ENCODE measurements at places on chromosomes 1 and 21.

GRCh38 chr1:102834688-102835320 is 273.5 kb downstream of the COL11A1 start:
- DNase-seq: no peak

DNA sequence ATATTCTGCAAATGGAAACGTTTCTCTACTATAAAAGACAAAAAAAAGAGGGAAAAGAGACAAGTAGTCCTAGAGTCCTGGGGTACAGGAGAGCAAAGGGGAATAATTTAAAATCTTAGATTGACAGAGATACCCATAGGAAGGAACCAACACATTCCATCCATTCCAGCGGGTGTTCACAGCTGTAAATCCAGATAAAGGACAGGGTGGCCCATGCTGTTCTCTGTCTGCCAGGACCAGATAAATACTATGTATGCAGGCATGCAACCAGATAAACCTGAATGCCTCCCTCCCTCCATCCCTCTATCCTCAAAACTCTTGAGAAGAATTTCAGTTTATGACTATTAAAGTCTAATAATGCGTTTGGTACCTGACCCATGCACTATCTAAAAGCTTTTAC is 131.8 kb downstream of the PTPN14 start:
- DNase-seq: no peak

- DNase-seq: no peak
Measured at GRCh38 chr1:224727351-224728289, 111.5 kb downstream of the CNIH3 start.

DNA sequence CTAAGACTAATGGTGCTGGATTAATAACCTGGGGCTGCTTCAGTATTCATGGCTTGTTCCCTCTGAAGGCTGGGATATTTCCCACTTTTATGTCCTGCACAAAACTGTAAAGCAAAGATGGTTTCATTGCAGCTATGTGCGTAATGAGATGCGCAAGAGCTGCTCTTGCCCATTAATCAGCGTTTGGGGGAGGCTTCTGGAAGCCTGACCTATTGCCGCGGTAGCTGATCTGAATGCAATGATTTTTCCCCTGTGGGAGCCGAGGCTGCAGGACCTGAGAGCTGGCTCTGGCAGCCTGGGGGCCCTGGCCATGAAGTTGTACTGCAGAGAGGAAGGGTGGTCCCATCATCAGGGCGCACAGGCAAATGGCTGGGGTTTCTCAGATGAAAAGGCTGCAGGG is 239.8 kb downstream of the CAMTA1 start:
- no peak for DNase-seq

DNA sequence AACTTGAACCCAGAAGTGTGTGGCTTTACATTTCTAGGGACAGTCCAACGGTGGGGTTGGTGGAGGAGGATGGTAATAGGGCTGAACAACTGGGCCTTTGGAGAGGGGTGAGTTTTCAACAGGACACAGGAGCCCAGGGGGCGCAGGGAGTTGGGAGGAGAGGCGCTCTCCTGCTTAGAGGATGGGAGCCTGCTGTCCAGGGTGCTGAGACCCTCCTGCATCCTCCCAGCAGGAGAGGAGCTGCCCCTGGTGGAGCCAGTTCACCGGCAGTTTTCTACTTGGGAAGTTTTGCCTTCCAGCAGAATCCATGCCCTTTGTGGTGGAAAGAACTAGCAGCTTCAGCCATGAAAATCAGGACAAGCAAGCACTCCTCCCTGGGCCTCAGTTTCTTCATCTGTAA is 8.6 kb downstream of the KCNC4 start:
- no peak for DNase-seq

GRCh38 chr1:53799141-53799540 is 39.0 kb downstream of the NDC1 start:
- no peak for DNase-seq

- DNase-seq: no peak
Measured at GRCh38 chr1:22108339-22109105, 34.4 kb downstream of the WNT4 start.

DNA sequence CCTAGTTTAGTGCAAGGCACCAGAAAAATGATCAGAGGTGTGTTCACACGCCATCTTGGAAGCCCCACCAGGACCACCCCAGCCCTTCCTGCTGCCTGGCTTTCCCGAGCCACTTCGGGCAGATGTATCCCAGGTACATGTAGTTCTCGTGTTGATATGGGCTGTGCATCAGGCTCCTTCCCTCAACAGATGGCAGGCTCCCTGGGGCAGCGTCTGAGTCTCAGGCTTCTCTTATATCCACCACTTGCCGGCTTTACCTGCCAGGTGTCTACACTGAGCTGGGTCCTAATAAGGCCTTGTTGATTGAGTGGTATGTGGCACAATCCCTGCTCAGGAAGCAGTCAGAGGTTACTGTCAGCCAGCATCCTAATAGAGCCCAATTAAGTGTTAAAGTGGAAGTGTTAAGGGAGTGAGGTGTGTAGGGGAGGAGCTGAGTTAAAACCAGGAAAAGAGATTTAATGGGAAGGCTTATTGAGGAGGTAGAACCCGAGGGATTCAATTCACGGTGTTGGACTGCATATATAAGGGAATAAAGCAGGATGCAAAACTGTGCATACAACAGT is 8.5 kb downstream of the GPA33 start:
- no peak for DNase-seq

GRCh38 chr21:34885626-34886239 is 163.4 kb downstream of the RUNX1 start:
- no peak for DNase-seq

DNA sequence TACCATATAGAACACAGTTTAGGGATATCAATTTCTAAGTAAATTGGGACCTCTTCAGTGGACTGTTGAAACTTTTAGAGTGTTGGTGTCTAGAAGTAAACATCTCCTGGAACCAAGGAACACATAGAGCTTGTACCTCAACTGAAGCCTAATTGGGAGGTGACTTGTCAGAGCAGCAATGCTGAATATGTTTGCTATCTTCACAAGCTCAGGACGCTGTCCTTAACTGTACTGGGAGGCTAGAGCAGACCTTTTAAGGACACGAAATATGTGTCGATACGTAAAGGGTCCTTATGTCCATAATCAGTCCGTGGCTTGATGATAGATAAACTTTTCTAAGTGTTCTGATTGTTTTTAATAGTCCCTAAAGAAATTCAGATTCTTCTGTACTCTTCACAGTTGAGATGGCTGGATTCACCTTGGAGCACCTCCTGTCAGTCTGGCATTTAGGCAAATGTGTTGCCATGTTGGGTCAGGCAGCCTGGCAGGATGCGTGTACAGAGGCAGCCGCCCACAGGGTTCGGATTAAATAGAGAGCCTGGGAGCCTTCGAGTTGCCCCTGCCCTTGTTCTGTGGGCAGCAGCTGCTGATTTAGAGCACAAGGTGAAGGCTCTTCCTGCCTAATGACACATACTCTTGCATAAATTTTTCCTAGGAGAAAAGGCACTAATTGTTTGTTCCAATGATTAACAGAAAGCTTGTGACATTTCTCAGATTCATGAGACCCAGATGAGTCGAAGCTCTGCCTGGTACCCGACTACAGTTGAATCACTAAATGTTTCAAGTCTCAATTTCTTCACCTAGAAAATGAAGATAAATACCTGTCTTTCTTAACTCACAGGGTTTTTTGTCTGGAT is 3.6 kb downstream of the ACTN2 start:
- DNase-seq: no peak

DNA sequence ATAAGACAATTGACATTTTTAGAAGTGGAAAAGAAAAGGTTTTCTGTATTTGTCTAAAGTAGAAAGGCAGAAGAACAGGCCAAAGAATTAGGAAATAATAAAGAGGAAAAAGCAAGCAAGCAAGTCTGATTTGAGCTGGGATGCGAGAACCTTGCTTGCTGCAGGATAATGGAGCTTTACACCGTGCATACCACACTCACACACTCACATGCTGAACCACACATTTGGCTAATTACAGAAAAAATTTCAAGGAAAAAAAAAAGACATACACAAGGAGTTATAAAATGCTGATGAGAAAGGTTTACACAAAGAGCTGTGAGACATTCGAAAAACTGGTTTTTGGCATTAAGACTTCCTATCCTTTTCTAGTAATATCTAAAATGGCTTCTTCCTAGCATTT is 593.9 kb downstream of the KIF26B start:
- DNase-seq: no peak

GRCh38 chr21:36186506-36187399 is 30.1 kb downstream of the DOP1B start:
- no peak for DNase-seq

DNA sequence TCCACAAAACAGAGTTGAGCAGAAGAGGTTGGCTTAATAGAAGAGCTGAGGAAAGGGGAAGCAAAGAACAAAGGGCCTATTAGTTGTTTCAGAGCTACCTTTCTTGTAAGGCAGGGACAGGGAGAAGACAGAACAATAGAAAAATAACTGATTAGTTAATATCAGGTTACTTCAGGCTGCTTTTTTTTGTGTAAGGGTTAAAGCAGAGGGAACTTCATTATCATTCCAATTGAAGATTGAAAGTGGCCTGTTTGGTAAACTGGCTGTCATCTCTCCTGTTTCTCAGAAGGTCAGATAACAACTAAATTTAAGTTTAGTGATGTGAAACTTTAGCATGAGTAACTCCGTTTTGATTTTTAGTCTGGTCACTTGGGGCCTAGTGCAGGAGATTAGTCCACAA is 22.3 kb downstream of the CDC42 start:
- no peak for DNase-seq

GRCh38 chr1:43558346-43558841 is 27.7 kb downstream of the PTPRF start:
- peak; percentile 91 for DNase-seq

DNA sequence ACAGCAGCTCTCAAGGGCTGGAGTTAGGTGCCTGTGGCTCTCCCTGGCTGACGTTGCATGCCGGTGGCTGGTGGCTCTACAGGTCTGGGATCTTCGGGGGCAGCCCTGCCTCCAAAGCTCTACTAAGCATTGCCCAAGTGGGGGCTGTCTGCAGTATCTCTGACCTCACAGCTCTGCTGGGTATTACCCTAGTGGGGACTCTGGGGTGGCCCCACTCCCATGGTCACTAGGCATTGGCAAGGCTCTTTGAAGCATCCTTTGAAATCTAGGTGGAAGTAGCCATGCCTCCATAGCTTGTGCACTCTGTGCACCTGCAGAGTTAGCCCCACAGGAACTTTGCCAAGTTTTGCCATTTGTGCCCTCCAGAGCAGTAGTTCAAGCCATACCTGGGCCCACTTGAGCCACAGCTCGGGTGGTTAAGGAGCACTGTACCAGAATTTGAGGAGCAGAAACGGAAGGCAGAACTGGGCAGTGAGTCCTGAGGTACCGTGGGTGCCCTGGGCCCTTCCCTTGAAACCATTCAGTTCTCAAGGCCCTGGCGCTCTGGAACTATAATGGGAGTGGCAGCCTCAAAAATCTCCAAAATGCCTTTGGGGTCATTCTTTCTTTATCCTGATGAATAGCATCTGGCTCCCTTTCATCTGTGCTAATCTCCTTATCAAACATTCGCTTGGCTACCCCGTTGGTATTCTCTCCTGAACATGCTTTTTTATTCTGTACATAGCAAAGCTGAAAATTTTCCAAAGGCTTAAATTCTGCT is 15.4 kb downstream of the GJA4 start:
- DNase-seq: no peak

DNA sequence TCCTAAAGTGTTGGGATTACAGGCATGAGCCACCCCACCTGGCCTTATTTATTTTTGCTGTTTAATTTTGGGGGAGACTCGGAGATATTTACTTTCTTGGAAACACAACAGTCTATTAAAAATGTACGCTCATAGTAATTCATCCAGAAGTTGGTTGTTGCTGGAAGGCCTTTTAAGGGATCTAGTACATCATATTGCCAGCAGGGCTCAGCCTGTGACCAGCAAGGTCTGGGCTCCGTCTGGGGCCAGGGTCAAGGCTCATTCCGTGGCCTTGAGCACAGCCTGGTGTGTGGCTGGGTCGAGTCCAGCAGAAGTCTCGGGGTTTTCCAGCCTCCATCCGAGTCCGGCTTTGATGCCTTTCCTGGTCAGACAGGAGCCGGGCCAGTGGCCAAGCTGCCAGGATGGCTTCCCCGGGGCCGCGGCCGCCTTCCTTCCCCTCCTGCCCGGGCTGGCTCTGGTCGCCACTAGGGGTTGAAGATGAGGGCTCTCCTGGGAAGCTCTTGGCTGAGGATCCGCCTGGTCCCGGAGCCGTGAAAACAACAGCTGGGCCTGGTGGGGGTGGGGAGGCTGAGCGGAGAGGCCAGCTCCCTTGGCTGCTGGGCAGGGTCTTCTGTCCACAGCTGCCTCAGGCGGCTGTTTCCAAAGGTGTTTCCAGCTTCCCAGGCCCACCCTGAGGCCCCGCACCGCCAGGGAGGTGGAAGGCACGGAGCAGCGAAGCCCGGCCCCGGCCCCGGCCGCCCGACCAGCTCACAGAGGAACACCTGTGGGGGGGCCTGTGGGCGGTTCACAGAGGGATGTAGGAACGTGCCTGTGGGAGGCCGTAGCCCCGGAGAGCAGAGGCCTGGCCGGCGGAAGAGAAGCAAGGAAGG is 5.1 kb upstream of the VWA1 start:
- no peak for DNase-seq

DNA sequence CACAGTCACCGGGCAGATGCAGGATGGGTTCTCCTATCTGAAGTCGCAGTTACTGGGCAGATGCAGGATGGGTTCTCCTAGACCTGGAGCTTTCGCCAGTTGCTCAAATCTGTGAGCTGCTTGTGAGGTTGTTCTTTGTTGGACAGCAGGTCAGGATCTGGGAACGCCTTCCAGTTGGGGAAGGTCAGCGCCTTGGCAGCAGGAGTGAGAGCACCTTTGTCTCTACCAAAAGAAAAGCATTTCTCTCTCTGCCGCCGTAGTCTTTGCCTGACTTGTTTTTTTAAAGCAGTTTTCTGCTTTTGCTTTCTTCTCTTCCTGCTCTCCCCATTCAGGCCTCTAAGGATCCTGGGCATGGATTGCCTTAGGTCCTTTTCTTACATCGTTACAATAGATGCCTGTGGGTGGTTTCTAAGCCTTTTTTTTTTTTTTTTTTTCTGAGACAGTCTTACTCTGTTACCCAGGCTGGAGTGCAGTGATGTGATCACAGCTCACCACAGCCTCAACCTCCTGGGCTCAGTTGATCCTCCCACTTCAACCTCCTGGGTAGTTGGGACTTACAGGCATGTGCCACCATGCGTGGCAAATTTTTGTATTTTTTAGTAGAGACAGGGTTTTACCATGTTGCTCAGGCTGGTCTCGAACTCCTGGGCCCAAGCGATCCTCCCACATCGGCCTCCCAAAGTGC is 15.7 kb downstream of the PEX14 start:
- DNase-seq: no peak

All from large intestine (tissue), 12 donors.